Stimulated activated CD4-positive, alpha-beta T cell treated with anti-CD3 and anti-CD28 coated beads, TNF-alpha, amount 100 ng/mL, for 4 hours (primary cell): ENCODE measurements at places on chromosomes 12 and 14.

GRCh38 chr12:6407236-6407954 lies 23.4 kb downstream of the LTBR start:
- no peak for DNase-seq

DNA sequence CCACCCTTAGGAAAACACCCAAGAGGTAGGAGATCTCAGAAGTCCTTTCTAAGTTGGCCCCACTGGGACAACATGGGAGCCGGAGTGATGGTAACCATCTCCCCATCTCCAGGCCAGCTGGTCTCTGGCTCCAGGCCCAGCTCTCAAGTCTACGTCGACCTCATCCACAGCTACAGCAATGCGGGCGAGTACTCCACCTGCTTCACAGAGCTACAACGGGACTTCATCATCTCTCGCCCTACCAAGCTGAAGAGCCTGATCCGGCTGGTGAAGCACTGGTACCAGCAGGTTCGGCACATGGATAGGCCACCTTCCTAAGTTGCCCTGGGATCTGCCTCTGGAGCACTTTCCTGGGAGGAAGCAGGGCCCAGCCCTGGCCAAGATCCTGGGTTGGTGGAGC lies 11.0 kb upstream of the OAS2 start:
- DNase-seq, result no peak

DNA sequence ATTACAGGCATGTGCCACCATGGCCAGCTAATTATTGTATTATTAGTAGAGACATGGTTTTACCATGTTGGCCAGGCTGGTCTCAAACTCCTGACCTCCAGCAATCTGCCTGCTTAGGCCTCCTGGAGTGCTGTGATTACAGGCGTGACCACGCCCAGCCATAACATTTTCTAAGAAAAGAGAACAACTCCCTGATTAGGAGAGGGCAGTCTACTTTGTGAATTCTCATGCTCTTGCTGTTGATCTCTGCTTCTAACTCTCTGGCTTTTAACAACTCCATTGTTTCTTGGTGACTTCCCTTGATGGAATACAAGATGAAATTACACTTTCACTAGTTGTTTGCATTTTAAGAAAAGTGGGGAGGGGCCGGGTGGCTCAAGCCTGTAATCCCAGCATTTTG lies 33.6 kb downstream of the SSH1 start:
- DNase-seq, result no peak

DNA sequence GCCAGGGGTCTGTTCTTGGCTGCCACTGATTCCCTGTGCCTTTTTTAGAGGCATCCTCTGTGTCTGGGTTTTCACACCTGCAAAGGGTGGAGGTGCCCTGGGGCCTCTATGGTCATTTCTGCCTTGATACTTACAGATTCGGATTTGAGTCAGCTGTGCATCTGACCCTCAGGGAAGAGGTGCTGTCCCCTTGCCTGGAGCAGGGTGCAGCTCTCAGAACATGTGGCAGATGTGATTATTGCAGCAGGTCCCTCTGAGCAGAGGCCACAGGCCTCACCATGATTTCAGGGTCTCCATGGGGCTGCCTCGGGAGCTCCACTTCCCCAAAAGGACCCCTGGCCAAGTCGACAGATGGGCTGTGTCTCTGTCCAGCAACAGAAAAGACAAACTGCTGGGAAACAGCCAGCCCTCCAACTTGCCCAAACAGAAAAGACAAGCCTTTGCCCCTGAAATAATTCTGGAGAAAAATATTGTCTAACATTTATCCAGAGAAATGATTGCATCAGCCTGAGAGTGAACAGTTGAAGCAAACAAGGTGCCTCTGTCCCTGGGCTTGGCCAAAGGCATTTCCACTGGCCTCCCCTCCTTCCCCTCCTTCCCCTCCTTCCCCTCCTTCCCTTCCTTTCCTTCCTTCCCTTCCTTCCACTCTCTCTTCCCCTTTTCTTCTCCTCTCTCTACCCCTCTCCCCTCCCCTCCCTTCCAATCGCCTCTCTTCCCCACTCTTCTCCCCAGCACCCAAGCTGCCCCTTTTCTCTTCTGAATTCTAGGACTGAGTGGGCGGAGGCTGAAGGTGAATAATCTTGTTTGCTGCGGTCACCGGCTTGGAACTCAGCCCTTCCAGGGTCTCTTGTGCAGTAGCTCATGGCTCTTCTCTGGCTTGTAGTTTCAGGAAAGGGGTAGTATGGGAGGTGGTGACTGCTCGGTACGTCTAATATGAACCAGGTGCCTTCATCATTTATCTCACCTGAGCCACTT lies 676 bp downstream of the SERPINA3 start:
- no peak for DNase-seq

GRCh38 chr12:124273630-124274029 lies 21.3 kb upstream of the RFLNA start:
- DNase-seq, result no peak
